Cardiac septum (tissue), 1 donor: ENCODE measurements at places on chromosomes 2 and 18. TPM values are rescaled to one million over a fixed set of nuclear protein-coding genes. Genes with fewer than 3 reads are reported as not detected.
A peak's percentile ranks its signal among the peaks of the same experiment; 100 is the strongest.

ZDBF2 gene
- total RNA-seq = 15.4 TPM

CIB4 gene
- total RNA-seq = not detected

CHRNG gene
- not detected for total RNA-seq

C1GALT1C1L gene
- total RNA-seq = 0.48 TPM

DNA sequence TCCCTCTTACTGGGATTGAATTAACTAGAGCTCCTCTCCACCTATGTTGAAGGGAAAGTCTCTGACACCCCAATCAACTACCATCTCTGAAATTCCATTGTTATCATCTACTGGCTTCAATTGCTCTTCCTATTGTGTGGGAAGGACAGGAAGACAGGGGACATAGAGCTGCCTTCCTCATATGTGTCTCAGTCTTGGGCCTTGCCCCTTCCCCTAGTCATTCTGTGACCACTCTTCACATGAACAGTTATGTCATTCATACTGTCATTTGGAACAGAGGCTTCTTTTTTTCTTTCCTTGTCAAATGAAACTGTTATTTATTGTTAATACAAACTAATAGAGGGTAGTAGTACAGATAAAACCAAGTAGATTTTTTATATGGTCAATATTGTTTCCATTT lies 69.6 kb upstream of the EMILIN2 start:
- no peak for DNase-seq

GRCh38 chr2:59804732-59805131 lies 748.7 kb downstream of the BCL11A start:
- DNase-seq = no peak

DNA sequence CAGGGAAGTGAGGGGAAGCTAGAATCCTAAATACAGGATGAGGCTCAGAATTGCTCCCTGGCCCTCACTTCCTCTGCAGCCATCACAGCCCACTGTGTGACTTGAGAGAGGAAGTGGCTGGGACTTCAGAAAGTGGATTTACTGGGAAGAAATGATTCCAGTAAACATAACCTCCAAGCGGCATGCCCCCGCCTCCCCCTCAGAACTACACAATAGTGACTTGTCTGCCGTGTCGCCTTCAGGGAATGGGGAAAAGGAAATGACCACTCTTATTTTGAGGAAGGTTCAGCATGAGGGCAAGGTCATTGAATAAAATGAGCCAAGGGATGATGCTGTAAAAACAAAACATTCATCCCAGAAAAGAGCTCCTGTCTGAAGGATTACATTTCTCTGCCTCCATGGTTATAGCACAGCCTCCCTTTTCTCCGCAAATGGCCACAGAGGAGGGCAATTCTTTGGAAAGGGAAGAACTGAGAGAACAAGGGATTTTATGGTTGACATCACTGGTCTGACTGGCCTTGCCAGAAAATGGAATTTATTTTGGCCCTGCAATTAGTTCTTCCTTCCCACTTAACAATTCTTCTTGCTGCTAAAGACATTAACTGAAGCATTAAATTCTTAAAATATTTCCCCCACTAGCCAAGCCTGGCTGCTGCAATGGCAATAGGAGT lies 78.9 kb upstream of the DAPL1 start:
- peak; percentile 87 for DNase-seq

DNA sequence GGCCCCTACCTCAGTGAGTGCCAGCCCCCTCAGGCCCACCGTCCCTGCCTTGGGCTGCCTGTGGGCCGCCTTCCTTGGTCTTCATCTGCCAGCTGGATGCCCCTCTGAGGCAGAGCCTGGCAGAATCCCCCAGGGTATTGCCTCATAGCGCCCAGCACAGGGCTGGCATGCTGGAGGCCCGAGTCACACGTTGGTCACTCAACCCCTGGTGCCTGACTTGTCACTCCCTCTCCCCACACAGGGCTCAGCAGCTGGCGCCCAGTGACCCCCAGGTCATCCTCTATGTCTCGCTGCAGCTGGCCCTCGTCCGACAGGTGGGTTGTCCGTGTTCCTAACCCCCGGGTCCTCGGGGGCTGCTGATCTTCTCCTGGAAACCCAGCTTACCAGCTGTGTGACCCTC lies 108.4 kb upstream of the MCFD2 start:
- DNase-seq = no peak

GRCh38 chr2:153387203-153387602 lies 91.4 kb downstream of the RPRM start:
- no peak for DNase-seq

GRCh38 chr2:219536425-219536824 lies 7.2 kb downstream of the CHPF start:
- no peak for DNase-seq

DNA sequence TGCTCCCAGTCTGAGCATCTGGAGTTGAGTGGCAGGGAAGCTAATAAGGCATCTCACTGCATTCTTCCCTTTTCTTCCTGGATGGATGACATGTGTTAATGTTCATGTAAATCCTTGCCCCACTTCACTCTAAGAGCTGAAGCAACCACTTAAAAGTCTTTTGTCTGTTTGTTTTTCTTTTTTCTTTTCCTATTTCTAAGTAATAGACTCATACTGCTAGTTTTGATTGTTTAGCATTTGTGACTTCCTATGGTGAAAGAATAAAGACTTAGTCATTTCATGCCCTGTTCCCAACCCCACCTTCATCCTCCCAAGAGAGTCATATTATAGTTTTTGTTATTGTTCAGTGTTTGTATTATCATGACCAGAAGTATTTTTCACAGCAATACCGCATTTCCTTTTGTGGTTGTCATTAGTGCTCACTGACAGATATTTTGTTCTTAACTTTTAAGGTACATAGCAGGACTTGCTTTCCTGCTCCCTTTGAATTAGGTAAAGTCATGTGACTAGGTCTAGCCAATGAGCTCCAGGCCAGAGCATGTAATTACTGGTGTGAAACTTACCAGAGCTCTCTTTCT lies 18.1 kb upstream of the SPP2 start:
- no peak for DNase-seq

DNA sequence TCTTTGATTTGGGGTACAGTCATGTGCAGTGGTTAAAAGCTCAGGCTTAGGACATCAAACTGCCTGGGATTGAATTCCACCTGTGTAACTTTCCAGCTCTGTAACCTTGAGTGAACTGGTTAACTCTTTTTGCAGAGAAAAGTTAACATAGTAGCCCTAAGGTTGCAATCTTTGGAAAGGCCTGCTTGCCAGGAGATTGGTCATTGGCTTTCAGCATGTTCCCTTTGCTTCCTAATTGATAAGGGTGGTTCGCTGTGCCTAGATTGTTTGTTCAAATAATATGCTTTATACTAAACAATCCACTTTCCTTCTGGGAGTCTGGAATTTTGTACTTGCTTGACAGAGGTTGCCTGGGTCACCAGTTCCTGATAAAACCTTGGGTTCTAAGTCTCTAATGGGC lies 86.8 kb downstream of the PIK3C3 start:
- no peak for DNase-seq

GRCh38 chr2:201235860-201236811 lies 24.2 kb upstream of the CASP8 start:
- DNase-seq = no peak

GRCh38 chr2:206160125-206160806 lies 571 bp downstream of the EEF1B2 start:
- DNase-seq = no peak

GRCh38 chr2:178871536-178871935 lies 64.3 kb upstream of the TTN start:
- DNase-seq = no peak

GRCh38 chr2:4465671-4466070 lies 762.3 kb downstream of the DCDC2C start:
- no peak for DNase-seq

- DNase-seq = no peak
These were observed 19.1 kb downstream of the MAPRE2 start for GRCh38 chr18:35060122-35060815.

DNA sequence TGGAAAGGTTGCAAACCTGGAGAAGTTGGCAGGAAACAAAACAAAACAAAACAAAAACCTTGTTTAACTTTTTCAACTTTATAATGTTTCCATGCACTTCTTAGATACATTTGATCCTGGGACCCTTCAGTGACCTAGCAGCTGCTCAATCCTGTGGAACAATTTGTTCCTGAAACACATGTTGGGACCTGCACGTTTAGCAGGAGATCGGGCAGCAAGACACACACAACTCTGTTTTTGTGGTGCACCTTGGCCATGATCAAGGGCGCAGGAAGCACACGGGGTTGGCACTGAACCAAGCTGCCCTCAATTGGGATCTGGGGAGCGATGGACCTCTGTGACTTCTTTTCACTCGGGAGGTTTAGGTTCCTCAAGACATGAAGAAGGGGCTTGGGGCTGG lies 268.7 kb downstream of the LOXHD1 start:
- no peak for DNase-seq

GRCh38 chr2:217438821-217439220 lies 564.0 kb downstream of the TNS1 start:
- no peak for DNase-seq

GRCh38 chr2:134718023-134718816 lies 580 bp downstream of the TMEM163 start:
- no peak for DNase-seq

DNA sequence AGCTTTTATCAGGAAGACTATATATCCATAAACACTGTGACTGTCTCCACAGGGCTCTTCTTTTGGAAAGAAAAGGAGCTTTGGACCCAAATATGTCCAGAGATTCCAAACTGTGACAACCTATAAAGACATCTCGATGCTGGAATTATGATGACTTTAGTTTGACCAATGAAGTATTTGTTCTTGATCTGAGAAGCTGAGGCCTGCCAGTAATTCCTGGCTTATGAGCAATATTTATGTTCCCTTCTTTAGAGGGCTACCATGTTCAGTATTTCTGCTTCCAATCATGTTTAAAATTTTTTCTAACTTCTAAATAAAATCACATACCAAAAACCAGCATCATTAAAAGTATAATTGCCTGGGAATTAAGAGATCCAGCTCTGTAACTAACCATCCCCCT lies 41.1 kb downstream of the FEZ2 start:
- DNase-seq = no peak

DNA sequence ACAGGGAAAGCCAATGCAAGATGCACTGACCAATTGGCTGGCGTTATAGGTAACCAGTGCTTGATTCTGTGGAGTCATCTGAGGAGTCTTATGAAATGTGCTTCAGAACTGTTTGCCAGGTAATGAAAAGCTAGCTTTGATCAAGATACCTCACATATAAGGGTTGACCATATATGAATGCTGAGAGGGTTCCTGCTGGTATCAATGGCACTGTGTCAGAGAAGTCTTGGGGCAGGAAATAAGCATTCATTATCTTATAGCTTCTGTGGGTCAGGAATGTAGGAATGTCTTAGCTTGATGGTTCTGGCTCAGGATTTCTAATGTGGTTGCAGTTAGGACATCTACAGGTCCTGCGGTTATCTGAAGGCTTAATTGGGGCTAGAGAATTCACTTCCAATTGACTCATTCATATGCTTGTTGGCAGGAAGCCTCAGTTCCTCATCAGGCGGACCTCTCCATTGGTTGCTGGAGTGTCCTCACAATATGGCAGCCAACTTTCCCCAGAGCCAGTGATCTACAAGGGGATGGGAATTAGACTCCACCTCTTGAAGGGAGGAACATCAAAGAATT lies 22.1 kb upstream of the TCF7L1 start:
- DNase-seq = no peak
